ENCODE measurements at places on chromosomes 5 and 9.

DNA sequence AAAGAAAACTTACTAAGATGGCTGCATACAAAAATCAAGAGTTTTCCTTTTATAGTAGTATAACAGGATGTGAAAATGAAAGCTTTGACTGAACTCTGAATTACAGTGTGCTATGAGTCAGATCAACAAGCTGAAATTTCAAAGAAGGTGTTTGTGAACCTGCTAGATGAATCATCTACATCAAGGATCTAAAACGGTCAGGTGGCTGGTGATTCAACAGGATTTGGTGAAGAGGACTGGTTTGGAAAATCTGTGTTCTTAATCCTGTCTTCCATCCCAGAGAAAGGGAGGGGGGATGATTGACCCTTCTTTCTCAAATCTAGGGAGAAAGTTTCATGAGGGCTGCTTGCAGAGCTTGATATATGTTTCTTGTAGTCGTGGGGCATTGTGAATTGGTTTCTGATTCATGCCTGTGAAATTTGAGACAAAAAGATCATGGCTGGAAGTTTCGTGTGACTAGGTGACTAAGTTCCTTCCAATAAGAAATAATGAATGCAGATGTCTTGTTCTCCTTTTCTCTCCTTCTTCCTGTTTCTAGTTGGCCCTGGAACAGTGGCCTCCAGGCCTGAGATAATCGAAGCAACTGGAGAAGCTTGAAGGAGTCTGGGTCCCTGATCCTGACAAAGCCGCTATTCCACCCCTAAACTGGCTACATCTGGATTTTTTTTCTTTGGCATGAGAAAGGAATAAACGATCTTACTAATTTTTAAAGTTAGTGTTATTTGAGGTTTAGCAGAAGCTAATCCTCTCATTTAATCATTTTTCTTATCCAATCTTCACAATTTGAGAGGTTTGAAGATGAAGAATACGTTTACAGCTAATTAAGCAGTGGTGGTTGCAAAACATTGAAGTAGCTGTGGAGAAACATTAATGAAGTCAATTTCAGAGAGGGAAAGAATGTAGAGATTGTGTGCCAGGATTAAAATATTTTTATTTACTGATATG, 67.2 kb downstream of the MRPS30 start:
- DNase-seq = no peak

DNA sequence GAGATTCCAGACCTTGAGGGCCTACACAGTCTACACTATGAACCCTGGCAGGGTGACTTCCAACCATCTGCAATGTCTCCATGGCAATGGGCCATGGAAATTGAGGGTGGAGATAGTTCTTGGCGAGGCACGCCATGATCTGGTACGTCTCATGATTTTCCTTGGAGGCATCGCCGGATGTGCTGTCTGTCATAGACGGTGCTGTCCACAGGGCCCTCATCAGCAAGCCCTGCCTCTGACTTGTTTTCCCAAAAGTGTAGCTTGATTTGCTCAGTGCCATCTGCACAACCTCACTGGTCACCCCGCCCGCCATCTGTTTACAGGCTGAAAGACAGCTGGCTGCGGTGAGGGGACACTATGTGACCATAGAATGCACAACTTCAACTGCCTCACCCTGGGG, 73.5 kb downstream of the BOD1 start:
- DNase-seq = no peak

- no peak for DNase-seq
These were observed 148.7 kb downstream of the DEPDC1B start for GRCh38 chr5:60551250-60551649.

DNA sequence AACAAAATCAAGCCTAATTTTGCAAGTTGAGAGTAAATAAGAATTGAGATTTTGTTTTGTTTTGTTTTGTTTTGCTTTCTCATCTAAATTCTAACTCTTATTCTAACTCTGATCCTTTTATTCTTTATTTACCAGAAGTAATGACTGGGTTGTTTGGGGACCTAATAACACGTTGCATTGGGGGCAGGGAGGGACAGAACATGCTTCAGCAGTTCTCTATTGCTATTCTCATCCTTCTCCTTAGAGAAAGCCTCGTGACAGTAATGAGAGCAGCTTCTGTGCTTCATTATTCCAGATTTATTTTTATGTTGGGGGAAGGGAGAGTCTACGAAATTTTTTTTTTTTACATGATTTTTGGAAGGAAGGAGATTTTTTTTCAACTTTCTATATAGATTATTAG, 21.1 kb downstream of the CPEB4 start:
- no peak for DNase-seq

- DNase-seq = no peak
These were observed 1808.8 kb upstream of the ACO1 start for GRCh38 chr9:30575691-30576090.

DNA sequence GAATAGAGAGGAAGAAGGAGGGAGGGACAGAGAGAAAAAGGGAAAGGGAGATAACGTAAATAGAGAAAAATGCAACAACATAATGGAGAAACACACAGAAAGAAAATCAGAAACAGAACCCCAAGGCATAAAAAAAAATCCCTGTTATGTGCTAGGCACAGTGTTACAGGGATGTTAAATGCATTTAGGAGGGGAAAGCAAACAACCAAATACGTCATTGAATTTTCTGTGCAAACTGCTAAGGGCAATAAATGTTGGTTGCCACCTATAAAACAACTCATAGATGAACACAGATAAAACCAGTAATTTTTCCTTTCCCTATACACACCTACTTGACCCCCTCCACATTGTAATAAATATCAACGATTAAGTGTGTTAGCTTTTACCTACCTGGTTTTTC, 51.3 kb upstream of the ASTN2 start:
- DNase-seq = no peak

DNA sequence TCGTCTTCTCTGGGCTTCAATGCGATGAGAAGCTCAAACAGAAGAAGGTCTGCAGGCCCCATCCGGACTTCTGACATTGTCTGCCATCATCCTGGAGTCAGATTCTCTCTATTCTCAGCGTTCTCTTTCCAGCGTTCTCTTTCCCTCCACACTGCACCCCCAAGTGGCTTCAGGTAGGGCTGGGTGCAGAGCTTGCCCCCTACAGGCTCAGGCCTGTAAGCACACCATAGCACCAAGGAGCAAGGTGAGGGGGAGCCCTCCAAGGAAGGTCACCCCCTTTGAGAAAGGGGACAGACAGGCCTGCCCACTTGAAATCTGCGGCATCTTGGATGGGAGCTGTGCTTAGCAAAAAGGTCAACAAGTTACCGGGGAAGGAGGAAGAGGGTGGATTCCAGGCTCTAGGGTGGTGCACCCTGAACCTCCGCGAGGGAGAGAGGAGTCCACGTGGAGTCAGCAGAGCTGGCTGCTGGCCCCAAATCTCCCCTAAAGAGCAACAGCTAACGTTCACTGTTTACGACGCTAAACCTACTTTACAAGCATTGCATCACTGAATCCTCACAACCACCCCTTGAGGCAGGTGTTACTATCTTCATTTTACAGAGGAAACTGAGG, 27.5 kb downstream of the GPX3 start:
- peak; percentile 53 for DNase-seq

GRCh38 chr9:18014556-18014955, 435.7 kb downstream of the SH3GL2 start:
- no peak for DNase-seq

DNA sequence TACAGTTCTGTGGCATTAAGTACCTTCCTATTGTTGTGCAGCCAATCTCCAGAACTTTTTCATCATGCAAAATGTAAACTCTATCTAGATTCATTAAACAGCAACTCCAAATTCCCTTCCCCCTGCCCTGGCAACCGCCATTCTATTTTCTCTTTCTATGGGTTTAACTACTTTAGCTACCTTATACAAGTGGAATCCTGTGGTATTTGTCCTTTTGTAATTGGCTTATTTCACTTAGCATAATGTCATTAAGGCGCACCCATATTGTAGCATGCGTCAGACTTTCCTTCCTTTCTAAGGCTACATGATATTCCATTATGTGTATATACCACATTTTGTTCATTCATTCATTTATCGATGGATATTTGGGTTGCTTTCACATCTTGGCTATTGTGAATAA, 142.4 kb downstream of the CAAP1 start:
- no peak for DNase-seq

DNA sequence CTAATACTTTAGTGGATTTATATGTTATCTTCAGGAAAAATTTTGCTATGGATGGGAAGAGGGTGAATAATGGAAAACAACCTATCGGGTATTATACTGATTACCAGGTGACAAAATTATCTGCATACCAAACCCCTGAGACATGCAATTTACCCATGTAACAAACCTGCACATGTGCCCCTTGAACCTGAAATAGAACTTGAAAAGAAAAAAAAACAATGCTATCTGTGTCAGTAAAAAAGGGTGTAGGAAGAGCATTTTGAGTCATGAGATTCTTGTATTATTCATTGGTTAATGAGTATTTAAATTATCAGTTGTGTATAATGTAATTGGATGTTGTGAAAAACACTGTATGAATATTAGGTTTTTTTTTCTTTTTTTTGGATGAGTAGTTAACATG, 75.4 kb downstream of the PRR16 start:
- DNase-seq = no peak

DNA sequence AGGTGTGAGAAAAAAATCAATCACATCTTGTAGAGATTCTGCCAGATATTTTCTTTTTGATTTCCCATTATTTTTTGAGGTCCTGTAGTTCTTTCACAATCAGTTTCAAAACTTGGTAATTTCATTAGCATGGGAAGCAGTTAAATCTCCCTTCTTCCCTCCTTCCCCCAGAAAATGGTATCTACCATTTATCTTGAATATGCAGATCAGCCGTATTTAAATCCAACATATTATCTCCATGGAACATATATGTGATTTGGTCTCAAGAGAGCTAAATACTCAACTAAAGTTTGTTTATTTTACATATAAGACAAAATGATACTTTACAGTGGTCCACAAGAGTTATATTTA, 1034.8 kb downstream of the CDH12 start:
- peak; percentile 37 for DNase-seq

- peak; percentile 31 for DNase-seq
These were observed 43.7 kb upstream of the ITGA1 start for GRCh38 chr5:52743970-52744369.

- DNase-seq = no peak
These were observed 113.7 kb upstream of the EPB41L4A start for GRCh38 chr5:112532654-112533360.

DNA sequence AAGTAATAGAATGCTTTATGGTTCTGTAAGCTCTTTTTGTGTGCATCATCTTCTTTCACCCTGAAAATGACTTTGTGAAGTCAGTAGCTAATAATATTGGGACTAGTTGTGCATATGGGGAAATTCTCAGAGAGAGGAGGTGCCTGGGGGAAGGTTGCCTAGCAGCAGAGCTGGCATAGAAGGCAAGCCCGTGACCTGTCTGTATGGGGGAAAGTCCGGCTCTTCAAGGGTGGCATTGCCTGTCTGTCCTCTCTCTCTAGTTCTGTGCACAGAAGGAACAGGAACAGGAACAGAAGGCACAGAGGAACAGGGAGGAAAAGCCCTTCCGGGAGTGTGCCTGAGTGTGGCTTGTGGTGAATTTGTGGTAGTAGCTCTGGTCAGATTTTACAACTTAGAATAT, 33.1 kb downstream of the SH3GL2 start:
- DNase-seq = no peak

DNA sequence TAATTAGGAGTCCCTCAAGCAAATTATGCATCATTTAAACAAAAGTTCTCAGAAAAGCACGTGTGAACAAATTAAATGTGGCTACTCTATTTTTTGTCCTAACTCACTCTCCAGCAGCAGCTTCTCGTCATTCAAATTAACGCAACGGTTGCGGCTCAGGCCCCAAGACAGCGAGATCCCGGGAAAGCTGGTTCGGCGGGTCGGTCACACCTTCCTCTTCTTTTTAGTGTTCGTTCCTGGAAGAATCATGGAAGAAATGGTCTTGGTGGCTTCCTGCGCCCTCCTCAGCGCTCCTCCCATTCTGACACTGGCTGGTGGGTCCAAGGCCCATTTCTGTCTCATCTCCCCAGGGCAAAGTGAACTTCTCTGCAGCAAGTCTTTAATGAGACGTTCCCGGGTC, 382.8 kb upstream of the IRX1 start:
- no peak for DNase-seq

- peak; percentile 76 for DNase-seq
These were observed 7.6 kb upstream of the FAM240B start for GRCh38 chr9:38727497-38728001.

DNA sequence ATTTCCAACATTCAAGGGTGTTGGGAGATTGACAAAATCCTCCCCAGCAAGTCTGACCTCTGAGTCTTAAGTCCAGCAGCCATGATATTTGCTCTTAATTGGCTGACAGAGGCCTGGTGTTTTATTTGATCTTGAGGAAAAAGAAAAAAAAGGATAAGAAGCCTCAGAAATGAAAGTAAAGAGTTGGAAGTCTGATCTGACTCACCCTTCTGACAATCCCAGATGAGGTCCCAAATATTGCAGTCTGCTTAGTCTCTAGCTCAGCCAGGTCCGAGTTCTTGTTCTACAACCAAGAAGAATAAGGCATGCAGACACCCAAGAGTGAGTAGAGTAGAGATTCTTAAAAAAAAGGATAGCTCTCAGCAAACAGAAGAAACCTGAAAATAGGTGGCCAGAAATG, 632.5 kb upstream of the ST8SIA4 start:
- DNase-seq = no peak

GRCh38 chr5:169049712-169050111, 251.2 kb downstream of the SLIT3 start:
- DNase-seq = no peak

- DNase-seq = no peak
These were observed 45.5 kb downstream of the COL27A1 start for GRCh38 chr9:114200721-114201300.

DNA sequence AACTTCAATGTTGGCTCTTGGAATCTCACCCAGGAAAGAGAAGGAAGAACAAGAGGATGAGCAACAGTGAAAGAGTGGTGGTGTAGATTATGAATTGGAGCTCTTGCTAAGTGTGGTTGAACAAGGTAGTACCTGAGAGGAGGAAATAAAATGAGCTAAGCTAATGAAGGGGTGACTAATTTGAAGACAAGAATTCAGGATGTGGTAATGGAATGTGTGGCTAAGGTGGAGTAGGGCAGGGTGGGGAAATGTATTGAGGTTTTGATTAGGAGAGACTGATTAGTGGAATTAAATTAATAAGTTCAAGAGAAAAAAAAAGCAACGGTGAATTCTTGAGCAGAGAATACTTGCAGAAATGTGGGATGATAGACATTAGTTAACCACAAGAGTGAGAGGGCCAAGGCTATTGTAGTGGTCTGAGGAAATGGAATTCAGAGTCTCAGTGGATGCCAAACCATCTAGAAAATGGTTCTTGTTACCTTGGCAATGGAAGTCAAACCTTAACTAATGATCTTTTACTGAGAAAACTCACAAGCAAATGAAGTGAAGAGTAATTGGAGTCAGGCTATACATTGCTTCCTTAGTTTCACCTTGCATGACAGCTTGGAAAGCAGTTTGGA, 648.3 kb upstream of the ZNF608 start:
- no peak for DNase-seq

DNA sequence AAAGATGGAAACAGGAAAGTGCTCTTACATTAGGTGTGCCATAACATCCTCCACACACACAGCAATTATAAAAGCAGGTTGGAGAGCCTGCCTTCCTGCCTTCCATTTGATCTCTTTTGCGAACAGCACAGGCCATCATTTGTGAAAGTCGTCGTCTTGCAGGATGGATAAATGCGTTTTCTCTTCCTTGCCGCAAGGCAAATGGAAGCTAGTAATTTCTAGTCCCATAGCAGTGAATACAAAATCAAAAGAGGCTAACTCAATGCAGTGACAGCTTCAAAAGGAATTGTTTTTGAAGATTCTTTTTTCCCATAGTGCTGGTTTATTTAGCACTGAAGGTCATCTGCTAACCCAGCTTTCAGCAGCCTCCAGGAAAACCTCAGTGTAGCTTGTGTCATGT, 178.8 kb downstream of the GIN1 start:
- DNase-seq = no peak

Data from adipocyte (in vitro differentiated cells).